Mesothelial cell of epicardium (in vitro differentiated cells): ENCODE measurements at places on chromosomes 2 and 18.

DNA sequence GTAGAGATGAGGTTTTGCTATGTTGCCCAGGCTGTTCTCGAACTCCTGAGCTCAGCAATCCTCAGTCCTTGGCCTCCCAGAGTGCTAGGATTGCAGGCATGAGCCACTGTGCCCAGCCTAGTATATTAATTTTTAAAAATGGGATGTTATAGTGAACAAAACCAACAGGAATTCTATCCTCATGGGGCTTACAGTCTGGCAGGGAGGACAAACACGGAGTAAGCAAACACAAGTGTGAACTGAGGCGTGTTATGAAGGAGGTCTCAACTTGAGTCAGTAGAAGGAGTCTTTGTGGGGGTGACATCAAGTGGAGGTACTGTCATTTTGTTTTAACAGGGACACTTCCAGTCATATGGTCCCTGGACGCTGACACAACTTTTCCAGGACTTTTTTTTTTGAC, 33.1 kb downstream of the EMILIN2 start:
- no peak for DNase-seq

GRCh38 chr2:209911486-209911885, 91.0 kb upstream of the RPE start:
- DNase-seq, result no peak

DNA sequence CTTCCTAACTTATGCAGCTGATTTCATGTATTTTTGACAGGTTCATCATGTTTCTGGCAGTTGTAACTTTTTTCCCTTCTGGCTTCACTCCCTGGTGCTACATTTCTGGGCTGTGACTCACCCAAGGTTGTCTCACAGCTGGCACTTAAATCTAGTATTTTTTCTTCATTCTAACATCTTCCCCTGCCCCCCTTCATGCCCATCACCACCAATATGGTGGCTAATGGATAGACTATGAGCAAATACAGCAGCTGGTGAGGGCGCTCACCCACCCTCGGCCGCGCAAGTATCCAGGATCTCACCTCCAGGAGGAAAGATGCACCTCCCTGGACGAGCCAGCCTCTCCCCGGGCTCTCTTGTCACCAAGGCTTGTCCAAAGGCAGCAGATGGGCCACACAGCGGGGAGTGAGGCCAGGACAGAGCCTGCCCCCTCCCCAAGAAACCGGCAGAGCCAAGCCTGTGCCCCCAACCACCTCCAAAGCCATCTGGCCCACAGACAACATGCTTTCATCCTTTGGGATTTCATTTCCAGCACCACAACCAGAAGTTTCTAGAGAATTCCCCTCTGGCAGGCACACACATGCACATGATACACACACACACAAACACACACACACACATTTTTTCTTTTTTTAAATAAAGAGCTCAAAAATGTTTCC, 39.1 kb downstream of the ATOH8 start:
- no peak for DNase-seq

DNA sequence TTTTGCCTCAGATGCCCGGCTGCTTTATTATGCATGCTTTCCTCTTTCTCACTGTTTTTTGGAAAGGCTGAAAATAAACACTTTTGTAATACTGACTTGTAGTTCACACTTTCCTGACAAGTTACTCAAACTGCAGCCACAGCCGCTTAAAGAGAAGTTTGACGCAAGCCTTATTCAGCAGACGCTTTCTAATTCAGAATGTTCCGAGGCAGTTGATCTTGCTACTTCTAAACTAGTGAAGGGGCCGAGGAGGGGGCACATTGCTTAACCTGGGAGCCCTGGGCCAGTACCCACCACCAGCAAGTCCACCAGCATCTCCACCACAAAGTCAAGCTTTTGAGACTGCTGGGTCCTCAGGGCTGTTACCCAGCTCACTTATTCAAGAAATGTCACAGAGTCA, 71.8 kb upstream of the SPRED2 start:
- no peak for DNase-seq

- DNase-seq, result no peak
Observed at GRCh38 chr2:135066710-135067109, 14.6 kb downstream of the RAB3GAP1 start.

DNA sequence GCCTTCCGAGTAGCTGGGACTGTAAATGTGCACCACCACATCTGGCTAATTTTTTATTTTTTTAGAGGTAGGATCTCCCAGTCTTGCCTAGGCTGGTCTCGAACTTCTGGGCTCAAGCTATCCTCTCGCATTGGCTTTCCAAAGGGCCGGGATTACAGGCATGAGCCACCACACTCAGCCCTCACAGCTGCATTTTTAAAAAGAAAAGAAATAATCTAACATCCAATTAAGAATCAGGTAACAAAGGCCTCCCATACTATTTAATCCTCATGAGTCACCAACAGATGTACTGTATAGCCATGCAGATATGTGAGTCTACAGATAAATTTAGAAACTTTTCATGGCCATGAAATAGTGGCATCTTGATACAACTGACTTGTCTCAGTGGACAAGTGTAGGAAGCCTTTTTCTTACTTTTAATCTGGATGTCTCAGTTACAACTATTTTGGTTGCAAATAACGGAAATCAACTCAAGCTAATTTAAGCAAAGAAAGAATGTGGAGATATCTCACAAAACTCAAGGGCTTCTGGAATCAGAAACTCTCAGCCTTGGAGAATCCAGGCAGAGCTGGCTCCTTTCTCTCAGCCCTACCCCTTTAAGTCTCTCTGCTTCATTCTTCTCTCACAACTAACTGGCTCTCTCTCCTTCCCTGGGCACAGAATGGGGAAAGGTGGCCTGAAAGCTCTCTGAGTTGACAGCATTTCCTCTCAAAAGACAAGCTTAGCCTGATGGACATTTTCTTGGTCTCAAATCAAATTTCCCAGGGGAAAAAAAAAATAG, 12.8 kb upstream of the PPM1B start:
- no peak for DNase-seq

DNA sequence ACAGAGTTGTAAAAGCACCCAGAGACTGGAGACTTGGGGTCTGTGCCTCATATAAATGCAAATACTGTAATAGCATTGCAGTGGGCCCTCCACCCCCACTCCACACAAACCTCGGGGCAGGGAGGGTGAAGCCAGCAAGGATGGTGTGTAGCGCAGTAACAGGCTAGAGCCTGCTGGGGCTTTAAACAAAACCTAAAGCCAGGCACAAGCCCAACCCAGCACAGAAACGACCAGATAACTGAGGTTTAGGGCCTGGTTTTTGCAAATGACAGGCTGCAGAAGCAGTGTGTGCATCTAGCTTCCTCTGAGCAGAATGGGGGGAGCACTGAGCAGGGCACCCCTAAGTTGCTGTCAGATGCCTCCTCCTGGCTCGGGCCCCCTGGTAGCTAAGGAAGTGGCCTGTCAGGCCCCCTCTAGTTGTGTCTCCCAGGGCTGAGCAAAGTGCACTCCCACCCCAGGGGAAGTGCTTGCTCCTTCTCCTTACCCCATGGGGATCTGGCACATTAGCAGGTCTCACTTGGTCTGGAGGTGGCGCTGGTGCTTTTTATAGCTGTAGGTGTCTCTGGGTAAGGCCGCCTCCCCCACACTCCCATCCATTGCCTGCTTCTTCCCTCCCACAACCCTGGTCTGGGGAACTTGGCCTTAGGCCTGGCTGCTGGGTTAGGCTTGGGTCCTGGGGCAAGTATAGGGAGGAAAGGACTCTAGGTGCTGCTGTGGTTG, 135.1 kb downstream of the CELF4 start:
- DNase-seq, result no peak

- DNase-seq, result no peak
Observed at GRCh38 chr2:205654878-205655605, 27.3 kb upstream of the NRP2 start.

GRCh38 chr2:101036562-101036961, 34.5 kb downstream of the RPL31 start:
- no peak for DNase-seq

GRCh38 chr18:56235071-56235470, 403.3 kb downstream of the TXNL1 start:
- DNase-seq, result no peak

DNA sequence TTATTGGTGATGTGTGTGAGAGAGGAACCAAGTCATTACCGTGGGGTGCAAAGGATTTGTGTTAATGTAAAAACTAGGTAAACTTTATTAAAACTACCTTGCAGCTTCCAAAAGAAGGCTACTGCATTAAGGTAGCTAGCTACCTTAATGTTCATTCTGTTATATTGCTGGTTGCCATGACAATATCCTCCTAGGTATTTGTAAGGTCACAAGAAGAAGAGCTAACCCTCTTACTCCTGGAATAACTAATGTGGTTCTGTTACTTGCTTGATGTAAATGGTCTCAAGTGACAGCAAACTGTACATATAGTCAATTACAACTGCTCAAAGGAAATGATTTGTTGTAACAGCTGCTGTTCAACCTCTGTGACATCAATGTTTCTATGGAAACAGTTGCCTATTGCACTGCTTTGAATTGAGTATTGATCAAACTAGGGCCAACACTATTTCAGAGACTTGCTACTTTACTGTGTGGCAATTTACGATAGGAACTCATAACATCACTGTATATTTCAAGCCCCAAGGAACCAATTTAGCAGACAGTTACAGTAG, 319.8 kb upstream of the HNRNPA3 start:
- no peak for DNase-seq

DNA sequence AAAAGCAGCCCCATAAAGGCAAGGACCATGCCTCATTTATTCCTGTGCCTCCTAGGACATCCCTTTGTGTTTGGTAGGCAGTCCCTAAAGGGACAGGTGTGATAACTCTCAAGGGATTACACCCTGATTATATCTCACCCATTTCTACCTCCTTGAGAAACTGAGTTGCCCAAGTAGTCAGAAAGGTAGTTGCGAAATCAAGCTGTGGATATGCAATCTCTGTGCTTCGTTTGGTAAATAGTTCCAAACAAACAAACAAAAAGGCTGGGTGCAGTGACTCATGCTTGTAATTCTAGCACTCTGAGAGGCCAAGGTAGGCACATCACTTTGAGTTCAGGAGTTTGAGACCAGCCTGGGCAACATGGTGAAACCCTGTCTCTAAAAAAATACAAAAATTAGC, 100.2 kb upstream of the ARL5A start:
- DNase-seq, result no peak

DNA sequence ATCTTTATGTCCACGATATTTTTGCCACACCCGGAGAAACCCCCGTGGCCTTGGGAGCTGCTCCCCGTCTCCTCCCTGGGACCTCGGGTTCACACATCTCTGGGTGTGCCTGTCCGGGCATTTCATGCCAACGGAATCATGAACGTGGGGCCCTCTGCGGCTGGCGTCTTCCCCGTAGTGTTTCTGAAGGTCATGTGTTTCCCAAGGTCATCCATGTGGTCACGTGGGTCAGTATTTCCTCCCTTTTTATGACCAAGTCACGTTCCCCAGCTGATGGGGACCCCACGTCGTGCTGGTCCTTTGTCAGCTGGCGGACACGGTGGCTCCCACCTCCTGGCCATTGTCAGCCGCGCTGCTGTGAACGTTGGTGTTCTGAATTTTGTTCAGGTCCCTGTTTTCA, 135.7 kb downstream of the NFATC1 start:
- no peak for DNase-seq

GRCh38 chr2:200741468-200742202, 70.1 kb upstream of the BZW1 start:
- no peak for DNase-seq

- no peak for DNase-seq
Observed at GRCh38 chr18:74229005-74229404, 62.8 kb downstream of the CYB5A start.

- DNase-seq, result no peak
Observed at GRCh38 chr2:223976635-223977226, 19.5 kb downstream of the MRPL44 start.

GRCh38 chr18:5979176-5979888, 84.0 kb upstream of the TMEM200C start:
- DNase-seq, result no peak

DNA sequence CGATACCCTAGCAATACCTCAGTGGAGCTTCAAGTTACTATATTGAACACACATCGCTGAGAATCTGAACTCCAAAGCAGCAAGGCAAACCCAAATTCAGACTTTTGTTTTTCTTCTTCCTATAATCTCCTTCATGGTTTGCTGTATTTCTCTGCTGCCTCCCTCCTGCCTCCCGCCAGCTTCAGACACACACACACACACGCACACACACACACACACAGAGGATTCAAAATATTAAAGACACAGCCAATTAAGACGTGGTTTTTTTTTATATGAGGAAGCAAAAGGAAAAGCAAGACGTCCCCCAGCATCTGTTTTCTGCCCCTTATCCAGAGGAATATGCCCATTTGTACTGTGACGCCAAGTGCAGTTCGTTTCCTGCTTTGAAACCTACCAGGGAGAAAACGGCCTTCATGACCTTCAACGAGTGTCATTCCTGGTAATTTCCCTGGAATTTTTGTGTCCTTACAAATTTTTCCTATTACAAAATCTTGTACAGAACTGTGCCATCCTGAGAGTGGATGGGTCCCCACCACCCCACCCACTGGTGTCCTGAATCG, 547.9 kb upstream of the ID2 start:
- no peak for DNase-seq

DNA sequence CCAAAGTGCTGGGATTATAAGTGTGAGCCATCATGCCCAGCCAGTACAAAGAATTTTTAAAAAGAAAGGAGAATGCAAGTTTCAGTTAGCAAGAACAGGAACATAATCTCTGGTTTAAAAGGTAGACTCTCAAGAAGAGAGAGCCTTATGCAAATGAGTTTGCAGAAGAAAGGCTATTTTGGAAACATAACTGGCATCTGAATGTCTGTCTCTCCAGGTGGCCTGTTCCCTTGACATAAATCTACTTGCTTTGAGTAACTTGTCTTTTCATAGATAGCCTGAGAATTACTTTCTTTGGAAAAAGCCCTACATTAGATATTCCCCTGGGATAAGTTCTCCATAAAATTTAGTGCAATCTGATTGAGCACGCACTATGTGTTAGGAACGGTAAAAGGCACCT, 109.6 kb downstream of the ICOS start:
- no peak for DNase-seq

- DNase-seq, result no peak
Observed at GRCh38 chr2:66445925-66446871, 11.3 kb downstream of the MEIS1 start.

DNA sequence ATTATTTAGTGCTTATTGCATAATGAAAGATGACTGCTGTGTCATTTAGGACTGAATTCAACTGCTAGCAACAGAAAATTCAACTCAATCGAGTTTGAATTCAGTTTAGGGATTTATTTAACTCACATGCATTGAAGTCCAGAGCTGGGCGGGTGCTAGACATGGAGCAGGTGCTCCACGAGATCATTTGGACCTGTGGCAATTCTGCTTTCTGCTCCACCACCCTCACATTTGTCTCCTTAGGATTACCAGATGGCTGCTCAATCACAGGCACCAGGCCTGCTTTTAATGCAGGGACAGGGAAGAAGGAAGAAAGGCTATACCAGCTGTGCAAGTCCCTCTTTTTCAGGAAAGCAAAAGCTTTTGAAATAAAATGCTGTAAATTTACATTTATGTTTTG, 572.9 kb upstream of the SLC8A1 start:
- DNase-seq, result no peak
